Eye (tissue), 1 donor: ENCODE measurements at places on chromosomes 2 and 18.

GRCh38 chr2:221517696-221518151 is 54.4 kb downstream of the EPHA4 start:
- DNase-seq = no peak

DNA sequence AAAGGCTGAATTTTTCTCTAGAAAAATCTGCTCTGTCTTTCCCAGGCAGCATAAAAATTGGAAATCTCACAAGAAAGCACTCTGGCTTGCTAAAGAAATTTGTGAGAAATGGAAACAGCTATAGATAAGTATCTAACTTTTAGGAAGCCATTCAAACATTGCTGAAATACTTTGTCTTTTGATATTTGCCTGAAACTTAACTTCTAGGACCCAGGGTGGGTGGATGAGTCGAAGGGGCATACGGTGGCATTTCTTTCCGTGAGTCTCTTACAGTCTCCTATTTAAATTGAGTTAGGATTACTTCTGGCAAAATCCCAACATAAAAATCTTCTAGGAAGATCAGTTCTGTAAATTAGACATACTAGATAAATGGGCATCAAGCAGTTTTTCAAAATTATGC is 532 bp upstream of the COL3A1 start:
- no peak for DNase-seq

DNA sequence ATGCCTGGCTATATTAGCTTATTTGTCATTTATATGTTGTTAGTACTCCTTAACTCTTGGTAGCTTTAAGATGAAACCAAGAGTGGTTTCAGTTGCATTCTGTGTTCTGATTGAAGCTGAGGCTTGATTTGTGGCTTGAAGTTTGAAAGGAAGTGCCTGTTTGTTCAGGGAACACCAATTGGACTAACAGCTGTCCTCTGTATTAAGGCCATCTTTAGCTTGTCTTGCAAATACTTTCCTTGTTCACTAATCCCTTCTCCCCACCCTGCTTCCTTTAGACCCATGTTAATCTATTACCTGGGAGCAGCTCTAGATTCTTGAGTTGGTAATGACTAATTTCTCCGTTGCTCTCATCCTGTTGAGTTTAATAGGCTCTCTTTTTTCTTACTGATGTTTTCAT is 13.4 kb downstream of the ITGA6 start:
- DNase-seq = no peak

DNA sequence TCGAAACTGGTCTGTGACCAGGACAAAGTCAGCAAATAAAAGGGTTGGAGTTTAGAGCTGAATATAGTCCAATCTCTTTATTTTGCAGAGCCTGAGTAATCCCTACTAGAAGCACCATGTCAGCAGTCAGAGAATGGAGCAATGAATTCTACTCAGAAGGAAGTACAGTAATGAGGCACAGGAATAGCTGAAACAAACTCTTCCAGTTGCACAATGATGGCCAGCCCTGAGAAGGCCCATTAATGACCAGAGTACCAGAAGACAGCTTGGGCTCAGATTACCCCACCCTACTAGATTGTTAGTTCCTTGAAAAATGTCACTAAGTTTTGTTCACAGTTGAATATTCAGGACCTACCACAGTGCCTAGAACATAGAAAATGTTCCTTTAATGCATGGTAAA is 40.3 kb upstream of the SCG2 start:
- DNase-seq = no peak

GRCh38 chr2:199914372-199914958 is 3.4 kb downstream of the C2orf69 start:
- DNase-seq = no peak

- no peak for DNase-seq
Observed at GRCh38 chr2:241223211-241224017, 34.9 kb downstream of the ANO7 start.

- DNase-seq = no peak
Observed at GRCh38 chr2:112818094-112818902, 18.3 kb downstream of the IL1B start.

- peak; percentile 88 for DNase-seq
Observed at GRCh38 chr18:46042571-46043123, 29.4 kb downstream of the PSTPIP2 start.

DNA sequence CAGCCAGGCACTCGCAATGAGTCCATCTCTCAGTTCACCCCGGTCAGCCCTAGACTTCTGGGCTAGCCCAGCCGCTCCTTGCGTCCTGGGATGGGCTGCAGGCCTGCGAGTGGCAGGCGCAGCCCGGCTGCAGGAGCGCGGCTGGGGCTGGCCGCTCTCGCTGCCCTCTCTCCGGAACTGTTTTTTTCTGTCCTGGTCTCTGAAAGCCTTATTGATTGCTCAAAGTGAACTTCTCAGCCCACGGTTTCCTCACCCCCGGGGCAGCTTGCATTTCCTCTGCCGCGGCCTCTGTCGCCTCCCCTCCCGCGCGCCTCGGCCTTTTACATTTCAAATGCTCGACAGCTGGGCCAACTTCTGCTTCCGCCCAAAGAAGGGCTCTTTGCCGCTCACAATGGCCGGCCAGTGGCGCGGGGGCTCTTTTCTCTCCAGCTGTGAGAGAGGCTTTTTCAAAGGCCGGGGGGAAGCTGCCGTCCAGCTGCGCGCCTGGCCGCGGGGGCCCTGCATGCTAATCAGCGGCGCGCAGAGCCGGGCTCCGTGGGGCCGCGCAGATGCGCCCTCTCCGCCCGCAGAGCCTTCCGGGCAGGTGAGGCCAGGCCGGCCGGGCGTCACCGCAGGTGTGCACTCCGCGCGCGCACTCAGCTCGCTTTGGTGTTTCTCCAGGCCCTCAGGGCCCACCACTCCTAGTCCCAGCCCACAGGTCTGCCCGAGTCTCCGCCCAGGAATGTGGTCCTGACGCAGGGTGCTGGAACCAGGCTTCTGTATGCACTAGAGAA is 513.8 kb downstream of the RNF144A start:
- DNase-seq = peak; percentile 73

- no peak for DNase-seq
Observed at GRCh38 chr2:126722081-126722480, 66.1 kb downstream of the GYPC start.

DNA sequence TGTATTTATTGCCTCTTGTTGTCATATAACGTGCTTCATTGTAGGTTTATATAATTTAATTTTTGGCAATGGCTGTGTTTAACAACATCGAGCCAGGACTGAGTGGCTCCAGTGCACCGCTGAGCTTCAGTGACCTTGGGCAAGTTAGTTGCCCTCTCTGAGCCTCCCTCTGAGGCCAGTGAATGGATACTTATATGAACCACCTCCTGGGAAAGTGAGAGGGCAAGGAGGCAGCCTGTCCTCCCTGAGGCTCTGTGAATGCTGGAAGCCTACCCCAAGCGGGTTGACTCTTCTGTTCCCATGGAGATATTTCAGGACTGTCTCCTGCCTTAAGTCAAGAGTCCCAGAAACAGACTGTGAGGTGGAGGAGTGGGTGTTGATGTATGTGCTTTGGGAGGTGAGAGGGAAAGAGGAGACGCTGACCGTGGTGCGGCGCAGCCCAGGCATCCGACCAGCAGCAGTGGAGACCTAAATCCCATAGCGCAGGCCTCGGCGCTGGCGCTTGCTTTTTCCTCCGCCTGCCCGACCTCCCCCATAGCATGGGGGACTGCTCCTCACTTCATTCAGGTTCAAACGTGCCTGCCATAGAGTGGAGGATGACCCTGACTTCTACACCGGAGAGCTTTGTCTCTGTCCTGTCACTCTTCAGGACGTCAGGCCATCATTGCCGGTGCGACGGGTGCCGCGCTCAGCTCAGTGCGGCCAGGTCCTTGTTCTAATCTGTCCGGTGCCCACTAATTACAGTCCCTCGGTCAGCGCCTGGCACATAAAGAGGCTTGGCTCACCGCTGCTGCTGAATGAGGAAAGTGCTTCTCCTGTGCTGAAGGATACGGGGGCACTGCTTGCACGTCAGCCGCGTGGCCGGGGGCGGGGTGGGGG is 167.3 kb upstream of the HS6ST1 start:
- no peak for DNase-seq

DNA sequence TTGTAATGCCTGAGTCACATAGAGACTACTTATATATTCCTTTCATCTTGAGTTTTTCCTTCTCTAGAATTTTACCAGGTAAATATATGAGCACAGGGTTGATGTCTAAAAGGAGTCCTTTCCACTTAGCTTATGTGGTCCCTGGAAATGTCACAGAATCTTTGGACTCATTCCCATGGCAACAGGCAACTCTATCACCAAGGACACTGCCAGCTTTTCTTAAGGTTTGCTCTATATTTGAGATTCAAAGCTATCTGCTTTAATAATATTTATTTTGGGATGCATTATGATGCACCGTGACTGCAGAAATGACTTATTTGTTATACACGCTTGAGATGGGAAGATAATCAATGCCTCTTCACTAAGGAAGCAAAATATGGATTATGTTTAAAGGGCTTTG is 363.0 kb downstream of the PLCL1 start:
- no peak for DNase-seq

DNA sequence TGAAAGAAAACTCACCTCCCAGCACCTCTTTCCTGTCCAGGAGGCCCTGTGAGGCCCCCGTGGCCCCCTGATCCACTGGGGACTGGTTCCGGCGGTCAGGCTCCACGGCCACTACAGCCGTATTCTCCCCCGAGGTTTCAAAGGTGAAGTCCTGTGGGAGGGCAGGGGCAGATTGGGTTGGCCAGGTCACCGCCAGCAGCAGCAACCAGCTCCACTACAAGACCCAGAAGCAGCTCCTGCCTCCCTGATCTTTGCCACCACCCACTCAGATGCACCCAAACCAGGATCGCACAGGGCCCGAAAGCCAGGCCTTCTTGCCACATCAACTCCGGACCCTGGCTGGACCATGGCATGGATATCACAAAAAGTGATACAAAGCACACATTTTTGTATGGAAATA is 21.9 kb downstream of the SDC1 start:
- DNase-seq = no peak

DNA sequence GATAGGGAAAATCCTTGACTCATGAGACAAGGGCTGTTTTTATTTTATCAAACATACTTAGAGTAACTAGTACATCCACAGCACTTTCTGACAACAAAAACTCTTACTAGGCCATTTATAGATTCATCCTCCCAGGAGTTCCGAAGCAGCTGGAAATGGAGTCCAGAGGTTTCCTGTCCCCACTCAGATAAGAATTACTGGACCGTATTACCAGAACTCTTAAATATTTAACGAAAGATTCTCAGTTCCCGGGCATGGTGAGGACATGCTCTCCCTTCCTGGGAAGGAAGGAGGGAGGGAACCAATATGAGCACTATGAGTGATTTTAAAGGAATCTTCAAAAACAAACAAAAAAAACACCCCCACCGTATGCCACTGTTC is 41.2 kb downstream of the AKAIN1 start:
- peak; percentile 7 for DNase-seq

DNA sequence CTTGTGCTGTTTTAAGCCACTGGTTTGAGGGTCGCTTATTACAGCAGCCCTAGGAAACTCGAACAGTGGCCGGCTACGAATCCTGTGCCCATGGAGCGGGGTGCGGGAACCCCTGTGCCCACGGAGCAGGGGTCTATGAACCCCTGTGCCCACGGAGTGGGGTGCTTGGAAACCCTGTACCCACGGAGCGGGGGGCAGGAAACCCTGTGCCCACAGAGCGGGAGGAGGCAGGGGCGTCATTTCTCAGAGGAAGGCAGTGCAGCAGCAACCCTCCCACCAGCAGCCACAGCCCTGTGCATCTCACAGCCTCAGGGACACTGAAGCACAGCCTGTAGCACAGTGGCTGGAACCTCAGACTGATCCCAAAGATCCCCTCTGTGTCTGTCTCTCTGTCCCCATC is 34.2 kb upstream of the GPC1 start:
- DNase-seq = no peak

GRCh38 chr18:13241893-13242175 is 23.3 kb downstream of the LDLRAD4 start:
- DNase-seq = no peak

DNA sequence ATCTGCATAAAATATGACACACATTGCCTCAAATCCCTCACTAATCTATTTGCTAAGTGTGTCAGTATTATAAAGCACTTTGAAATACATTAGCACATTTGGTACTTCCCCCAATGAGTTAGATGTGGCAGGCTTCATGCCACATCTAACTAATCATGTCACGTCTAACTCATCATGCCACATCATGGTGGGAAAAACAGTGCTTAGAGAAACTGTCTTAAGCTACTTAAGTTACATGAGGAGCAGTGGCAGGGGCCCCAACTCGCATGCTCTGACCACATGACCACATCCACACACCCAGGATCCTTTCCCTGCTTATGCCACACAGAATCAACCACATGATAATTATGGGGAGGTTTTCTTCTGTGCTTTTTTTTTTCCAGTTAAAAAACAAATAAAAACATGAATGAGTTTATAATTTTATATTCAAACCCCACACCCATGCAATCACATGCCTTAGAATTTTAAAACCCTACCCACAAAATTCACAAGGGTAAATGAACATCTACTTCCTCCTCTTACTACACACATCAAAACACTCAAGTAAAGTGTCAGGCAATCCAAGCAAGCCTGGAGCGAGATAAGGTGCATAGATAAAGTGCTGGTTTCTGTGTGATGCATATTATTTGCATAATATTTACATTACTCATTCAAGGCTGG is 1.6 kb downstream of the ABCA12 start:
- DNase-seq = peak; percentile 18

DNA sequence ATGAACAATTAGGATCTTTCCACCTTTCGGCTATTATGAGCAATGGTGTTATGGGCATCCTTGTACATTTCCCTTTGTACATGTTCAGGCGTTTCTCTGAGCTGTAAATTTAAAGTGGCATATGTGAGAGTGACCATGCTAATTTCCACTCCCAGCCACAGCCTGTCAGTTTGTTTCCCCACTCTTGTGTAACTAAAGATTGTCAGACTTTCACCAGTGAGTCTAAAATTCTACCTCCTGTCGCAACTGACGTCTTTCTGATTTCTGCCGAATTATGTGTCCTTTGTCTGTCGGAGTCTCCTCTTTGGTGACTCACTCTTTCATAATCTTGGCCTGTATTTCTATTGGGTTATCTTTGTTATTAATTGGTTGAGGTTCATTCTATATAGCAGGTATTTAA is 50.7 kb downstream of the TRAPPC12 start:
- DNase-seq = no peak

DNA sequence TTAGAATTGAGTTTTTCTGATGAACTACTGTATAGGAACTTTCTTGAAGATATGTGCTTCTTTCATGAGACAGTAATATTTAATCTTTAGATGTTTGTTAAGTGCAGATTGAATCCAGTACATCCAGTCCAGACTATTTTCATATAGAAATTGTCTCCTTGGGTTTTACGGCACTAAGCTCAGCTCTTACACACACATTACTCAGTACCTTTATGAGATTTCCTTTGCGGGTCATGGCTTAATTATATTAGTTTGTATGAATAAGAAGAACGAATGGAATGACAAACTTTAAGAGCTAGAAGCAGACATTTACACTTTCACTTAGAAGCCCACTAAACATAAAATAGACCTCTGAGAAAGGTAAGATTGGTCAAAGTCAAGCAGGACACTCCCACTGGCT is 223.3 kb upstream of the THUMPD2 start:
- no peak for DNase-seq

DNA sequence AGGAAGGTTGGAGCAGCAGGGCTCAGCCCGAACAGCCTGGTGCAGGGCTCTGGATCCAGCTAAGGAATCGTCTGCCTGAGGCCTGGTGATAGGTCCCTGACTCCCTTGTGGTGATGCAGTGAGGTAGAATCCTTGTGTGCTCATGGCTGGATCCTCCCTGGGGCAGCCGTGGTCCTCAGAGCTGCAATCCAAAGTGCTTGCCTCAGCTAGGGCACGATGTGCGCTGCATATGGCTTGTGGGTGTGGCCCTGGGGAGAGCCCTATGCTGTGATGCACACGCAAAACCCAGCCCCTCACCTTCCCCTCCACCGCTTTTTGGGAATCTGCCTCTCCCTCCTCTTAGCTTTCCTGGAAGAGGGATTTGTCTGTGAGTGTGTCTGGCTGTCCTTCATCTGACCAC is 142.2 kb downstream of the DYSF start:
- peak; percentile 66 for DNase-seq
